Mesenteric fat pad (tissue), 1 donor: ENCODE measurements at places on chromosomes 11 and 22. TPM values are rescaled to one million over a fixed set of nuclear protein-coding genes. Genes with fewer than 3 reads are reported as not detected.

The FGF4 gene
- total RNA-seq: not detected

The CARD16 gene
- total RNA-seq: 9.8 TPM

The IL17REL gene
- not detected for total RNA-seq

The POTEH gene
- total RNA-seq: not detected

The SPTY2D1 gene
- 17.1 TPM for total RNA-seq

The MUC2 gene
- 0.80 TPM for total RNA-seq

The NECTIN1 gene
- 11.2 TPM for total RNA-seq

The MS4A15 gene
- not detected for total RNA-seq

The APOL1 gene
- total RNA-seq: 82.3 TPM

The OR52I1 gene
- not detected for total RNA-seq

The NUP98 gene
- total RNA-seq: 78.7 TPM

The XKR3 gene
- not detected for total RNA-seq

The CASP5 gene
- 0.29 TPM for total RNA-seq

The ANO5 gene
- total RNA-seq: 1.2 TPM
